ENCODE measurements at places on chromosomes 16 and 17.

DNA sequence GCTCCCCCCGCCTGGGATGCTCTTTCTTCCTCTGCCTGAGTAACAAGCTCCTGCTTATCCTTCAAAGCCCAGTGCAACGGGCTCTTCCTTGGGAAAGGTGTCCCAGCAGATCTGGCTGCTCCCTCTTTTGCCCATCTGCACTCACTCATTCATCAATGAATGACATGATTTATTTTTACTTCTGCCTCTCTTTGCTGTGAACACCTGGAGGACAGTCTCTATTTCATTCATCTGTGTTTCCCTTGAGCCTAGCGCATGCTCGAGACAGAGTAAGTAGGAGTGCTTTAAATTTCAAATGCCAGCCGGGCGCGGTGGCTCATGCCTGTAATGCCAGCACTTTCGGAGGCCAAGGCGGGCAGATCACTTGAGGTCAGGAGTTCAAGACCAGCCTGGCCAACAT, 22.0 kb upstream of the GINS2 start:
- DNase-seq: peak; percentile 54

- DNase-seq: no peak
Measured at GRCh38 chr16:14560523-14560922, 69.5 kb downstream of the PARN start.

DNA sequence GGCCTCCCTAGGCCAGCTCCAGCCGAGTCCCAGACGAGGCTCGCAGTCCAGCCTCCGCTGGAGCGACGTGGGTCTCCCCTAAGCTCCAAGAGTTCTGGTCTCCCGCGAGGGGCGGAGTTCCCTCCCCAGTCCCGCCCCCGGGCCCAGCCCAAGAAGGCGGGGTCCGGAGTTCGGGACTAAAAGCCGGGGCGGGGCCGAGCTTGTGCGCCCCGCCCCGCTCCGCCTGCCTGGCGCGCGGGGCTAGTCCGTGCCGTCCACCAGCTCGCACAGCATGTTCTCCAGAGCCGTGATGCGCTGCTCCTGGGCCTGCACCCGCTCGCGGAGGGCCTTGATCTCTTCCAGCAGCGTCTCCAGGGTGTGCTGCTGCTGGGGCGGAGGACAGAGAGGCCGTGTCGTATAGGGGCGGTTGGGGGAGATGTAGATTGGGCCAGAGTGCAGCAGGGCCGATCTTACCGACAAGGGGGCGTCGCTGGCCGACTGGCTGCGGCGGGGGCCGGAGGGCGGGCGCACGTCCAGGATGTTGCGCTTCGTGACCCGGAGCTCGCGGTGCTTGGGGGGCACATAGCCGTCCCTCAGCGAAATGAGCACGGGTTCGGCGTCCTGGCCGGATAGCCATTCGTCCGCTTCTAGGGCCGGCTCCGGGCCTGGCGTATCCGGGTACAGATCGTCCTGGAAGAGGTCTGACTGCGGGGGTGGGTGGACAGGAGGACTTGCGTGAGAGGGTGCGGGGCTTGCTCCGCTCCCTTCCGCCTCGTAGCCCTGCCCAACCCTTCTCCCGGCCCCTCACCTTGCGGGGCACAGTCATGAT, 7.0 kb downstream of the CORO6 start:
- DNase-seq: peak; percentile 90

- peak; percentile 66 for DNase-seq
Measured at GRCh38 chr16:4288148-4288921, 15.5 kb upstream of the TFAP4 start.

GRCh38 chr17:49393491-49394255, 21.0 kb downstream of the PHB1 start:
- DNase-seq: no peak

- no peak for DNase-seq
Measured at GRCh38 chr16:20415541-20415940, 6.2 kb downstream of the ACSM5 start.

DNA sequence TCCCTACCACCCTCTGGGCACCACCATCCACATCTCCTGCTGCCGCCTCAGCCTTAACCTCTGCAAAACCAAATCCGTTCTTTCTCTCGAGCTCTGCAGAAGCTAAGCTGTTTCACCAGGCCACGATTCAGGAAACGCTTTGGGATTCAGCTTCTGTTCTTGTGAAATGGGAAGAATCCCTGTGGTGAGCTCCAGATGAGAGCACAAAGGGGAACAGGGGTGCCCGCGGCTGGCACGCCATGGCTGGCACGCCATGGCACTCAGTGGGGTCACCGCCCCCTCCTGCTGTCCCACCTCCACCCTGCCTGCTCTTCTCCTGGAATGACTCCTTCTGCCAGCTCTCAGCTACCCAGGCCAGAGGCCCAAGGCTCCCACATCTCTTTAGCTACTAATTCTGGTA, 5.7 kb downstream of the QPRT start:
- DNase-seq: no peak

DNA sequence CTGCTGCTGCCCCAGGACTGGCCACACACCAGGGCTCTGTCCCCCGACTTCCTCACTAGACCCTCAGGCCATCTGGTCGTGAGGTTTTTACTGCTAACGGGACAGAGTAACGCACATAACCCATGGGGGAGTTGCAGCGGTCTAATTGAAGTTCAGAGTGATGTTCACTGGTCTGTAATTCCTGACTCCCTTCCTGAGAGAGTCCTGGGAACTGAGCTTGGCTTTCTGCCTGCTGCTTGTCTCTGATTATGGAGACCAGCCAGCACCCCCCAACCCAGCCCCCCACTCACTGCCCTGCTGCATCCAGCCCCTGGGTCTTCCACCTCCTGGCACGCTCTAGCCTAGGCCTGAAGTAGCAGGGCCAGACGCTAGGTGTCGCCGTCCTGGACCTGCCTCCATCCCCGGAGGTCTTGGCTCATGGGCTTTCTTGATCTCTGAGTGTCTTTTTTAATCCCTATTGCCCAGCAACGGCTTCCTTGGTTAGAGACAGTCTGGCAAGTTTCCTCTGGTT, 192.9 kb downstream of the CCDC182 start:
- DNase-seq: peak; percentile 88

DNA sequence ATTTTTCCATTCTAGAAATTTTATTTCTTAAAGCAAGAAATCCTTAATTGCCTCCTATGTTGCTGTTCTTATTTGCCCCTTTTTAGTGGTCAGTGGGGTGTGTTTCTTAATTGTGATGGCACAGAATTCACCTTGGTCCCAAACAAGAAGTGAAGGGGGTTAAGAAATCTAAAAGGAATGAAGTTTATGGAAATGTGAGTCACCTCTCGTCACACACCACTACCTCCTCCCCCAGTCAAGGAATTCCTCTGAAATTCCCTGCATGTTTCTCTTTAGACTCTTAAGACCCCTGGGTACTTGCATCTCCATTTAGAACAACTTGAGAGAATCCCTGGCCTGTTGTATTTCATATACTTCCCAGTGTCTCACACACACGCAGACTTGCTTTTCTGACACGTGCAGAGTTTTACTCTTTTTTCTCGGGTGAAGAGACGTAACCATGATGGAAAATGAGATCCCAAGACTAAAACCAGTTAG, 247.4 kb downstream of the PRKCA start:
- no peak for DNase-seq

DNA sequence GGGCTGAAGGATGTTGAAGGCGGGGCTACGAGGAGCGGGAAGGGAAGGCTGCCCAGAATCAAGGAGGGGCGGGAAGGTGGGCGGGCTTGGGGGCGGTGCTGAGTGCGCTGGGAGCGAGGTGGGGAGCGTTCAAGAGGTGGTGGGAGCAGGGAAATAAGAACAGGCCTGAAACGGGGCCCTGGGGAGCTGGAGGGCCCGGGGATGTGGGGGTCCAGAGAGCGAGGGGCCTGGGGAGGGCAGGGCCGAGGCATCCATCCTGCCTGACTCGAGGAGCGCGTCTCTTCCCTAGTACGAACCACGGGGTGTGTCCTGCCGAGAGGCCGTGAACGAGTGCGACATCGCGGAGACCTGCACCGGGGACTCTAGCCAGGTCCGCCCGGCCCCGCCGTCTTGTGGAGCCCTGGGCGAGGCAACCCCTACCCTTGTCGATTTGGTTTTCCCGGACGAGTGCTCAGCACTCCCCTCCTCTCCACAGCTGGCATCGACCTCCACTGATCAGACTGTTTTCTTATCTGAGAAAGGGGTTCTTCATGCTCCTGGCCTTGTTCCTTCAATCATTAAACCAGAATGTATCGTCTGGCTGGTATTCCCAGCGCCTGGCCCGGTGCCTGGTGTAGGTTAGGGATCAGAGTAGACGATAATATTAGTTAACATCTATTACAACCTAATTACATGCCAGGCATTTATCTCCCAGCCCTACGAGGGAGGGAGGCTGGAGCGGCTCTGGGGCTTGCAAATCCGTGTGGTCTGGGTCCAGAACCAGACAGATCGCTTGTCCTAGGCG, 17.2 kb downstream of the ADAM11 start:
- DNase-seq: no peak

GRCh38 chr17:56740481-56740880, 93.2 kb downstream of the C17orf67 start:
- DNase-seq: no peak

GRCh38 chr16:11020792-11021551, 76.6 kb downstream of the CLEC16A start:
- no peak for DNase-seq

DNA sequence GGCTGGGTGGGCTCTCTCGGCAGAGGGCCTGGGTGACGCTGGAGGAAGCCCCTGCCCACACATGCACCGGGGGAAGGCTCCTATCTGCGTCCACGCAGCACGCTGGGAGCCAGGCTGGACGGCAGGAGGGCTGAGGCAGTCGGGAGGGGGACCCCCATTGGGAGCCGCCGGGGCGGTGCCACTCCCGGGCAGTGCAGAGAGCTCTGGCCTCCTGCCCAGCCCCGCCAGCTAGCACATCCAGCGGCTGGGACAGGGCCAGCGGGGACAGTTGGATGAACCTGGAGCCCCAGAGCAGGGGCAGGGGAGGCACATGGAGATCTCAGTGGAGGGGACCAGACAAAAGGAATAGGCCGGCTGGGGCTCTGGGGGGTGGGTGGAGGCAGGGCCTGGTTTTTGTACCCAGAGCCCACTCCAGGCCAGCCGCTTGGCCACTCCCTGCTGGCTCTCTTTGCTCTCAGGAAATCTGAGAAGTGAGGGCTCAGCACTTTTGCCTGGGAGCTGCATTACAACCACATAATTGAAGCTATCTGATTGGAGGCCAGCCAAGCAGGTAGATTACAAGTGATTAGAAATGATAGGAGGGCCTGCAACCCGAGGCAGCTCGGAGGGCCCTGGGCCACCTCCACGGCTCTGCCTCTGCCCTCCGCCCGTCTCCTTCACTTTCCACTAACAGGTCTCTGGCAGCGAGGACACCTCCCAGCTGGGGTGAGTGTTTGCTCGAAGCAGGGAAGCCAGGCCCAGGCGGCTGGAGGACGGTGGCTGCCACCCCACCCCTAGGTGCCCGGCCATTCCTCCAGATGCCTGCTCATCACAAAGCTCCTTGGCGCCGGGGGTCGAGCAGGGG, 40.1 kb downstream of the ENGASE start:
- DNase-seq: peak; percentile 55

- DNase-seq: no peak
Measured at GRCh38 chr16:85900027-85900792, 1.2 kb downstream of the IRF8 start.

DNA sequence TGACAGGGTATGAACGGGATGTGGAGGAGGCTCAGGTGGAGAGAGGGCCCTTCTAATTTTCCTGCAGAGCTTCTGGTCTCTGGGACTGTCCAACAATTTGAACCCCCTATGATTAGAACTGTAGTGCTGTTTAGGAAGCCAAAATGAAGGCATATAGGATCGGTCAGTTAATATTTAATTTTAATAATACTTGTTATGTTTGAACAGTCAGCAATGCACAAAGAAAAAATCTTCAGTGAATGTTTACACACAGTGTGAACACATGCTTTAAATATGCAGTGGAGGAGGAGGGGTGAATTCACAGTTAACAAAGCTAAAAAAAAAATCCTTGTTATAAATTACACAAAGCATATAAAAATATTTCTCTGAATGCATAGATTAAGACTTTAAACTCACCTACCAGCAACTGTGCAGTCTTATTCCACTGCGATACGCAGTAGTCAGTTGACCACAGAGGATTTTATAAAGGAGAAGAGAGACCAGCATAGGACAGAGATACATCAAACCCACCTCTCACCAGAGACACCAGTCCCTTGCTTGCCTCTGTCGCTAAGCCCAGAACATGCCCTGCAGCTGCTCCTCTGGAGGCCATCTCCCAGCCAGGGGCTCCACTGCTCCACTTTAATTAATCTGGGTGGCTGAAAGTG, 14.6 kb downstream of the ANKRD40 start:
- no peak for DNase-seq

DNA sequence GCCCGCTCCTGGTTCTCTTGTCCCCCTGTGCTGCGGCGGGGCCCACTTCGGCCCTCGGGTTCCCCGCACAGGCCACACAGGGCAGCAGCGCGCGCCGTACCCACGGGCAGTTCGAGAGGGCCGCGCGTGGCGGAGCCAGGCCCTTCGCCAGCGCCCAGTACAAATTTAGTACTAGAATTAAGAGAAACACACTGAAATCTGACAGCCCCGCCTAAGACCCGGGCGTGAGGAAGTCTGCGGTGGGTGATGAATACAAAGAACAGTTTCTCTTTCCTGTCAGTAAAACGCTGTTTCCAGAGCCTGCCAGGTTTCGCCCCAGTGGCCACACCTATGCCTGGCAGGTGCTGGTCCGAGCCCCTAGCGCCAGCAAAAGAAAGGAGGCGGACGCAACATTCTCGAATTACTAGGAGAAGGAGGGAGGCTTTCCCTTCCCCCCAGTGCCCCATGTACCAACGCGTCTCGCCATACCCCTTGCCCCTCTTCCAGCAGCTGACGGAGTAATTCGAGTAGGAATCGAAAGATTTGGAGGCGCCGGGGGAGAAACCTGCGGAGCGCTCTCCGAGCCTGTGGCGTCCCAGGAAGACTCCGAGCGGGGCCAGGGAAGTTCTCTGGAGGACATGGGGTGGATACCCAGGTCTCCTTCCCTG, 591 bp upstream of the SLFN5 start:
- DNase-seq: no peak

GRCh38 chr17:70307430-70308225, 138.3 kb downstream of the KCNJ2 start:
- no peak for DNase-seq

DNA sequence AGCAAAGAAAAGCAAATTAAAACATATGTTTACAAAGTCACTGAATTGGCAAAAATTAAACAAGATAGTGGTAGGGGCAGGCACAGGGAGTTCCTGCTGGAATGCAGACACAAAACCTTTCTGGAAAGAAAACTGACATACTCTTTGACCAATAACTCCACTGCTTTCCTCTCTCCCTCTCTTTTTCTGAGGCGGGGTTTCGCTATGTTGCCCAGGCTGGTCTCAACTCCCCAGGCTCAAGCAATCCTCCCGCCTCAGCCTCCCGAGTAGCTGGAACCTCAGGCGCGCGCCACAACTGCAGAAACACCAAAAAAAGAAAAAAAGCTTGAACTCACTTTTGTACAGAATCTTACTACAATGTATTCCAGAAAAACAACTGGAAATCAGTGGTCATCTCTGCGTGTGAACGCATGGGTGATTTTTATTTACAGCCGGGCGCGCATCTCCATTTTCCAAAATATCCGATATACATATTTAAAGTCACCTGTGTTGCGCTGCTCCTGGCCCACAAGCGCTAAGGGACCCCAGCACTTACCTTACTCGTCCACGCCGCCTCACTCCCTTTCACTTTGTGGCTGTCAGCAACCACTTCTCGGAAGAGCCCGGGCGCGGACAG, 480 bp downstream of the TXNL4B start:
- DNase-seq: no peak

Measured in NCI-H524 (cell line).